ENCODE measurements at places on chromosomes 2 and 18.

DNA sequence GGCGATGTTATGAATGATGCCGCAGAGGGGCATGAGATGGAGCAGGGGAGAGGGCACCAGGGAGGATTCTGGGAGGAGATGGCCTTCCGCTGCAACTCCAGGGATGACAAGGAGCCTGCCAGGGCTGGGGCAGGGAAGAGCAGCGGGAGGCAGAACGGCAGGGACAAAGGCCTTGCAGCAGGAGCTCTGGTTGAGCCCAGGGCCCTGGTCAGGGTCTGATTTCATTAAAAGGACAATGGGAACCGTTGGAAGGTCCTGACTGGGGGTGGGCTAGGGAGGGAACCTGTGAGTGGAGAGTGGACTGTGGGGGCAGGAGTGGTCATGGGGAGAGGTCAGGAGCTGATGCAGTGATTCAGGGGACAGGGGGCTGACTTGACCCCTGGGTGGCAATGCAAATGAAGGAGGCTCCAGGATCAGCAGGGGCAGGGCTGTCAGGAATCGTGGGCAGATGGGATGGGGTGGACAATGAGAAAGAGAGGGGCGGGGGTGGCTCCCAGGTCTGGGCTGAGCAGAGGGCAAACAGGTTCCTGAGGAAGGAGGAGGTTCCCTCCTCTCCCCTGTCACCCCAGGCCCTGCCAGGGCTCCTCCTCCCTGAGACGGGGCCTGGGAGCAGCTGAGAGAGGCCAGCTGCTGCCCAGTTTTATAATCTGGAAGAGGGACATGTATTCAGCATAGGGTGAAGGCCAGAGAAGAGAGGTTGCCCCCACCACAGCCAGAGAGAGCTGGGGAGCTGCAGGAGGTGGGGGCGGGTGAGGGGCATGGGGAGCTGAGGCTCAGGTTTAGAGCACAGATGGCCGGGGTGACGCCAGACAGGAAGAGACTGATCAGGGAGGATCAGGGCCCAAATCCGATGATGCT lies 7.3 kb upstream of the DUSP2 start:
- DNase-seq = no peak

DNA sequence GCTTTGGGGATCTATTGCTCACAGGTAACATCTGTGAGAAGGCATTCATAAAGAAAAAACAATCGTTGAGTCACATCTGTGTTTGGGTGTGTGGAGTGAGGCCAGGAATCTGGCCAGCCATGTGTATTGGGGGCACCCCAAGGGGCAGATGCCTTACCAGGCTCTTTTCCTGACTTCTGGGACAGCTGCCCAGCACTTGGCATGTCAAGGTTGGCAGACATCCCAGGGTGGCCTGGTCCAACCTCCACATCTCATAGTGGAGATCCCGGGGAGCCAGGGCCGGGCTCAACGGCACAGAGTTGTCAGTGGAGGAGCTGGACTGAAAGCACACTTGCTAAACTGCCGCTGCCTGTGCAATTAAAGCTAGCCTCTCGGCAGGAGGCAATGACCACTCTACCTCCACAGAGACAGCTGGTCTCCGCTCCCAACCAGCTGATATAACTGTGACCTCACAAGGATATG lies 75.3 kb upstream of the MGAT4A start:
- peak; percentile 83 for DNase-seq

DNA sequence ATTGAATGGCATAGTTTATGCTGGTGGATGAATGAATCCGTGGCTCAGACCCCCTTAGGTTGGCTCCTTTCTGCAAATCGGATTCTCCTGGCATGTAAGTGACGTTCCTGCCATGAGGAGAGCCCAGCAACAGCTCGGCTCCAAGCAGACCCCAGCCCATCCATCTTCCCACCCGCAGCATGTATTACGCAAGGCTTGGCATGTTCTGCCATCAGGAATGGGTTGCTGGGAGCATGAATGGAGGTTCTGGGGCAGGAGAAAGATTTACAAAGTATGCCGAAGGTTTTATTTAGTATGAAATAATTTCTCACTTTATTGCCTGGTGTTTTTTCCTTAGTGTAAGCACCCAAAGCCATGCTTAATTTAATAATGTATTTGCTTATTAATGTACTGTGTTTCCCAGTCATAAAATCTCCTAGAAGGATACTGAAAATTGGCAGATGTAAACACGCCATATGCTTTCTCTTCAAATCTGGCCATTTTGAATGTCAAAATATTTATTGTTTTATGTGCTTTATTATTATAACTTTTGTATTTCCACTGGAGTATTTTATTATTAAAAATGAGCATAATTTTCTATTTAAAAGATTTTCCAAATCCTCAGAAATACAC lies 128.5 kb downstream of the ACKR3 start:
- DNase-seq = no peak

DNA sequence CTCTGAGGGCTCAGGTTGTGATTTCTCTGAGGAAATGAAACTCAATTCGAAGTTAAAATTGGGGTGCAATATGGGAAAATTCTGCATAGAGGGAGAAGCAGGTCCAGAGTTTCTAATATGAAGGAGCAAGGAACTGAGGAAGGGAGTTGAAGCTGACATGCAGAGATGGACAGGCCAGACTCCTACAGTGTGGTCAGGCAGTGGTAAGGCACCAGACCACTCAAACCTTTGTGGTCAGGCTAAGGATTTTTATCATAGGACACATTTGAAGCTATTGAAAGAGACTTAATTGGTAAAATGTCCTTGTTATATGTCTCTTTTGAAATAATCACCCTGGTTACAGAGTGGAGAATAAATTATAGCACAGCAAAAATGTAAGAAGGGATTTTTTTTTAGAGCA lies 1074.8 kb upstream of the CDH2 start:
- DNase-seq = no peak

DNA sequence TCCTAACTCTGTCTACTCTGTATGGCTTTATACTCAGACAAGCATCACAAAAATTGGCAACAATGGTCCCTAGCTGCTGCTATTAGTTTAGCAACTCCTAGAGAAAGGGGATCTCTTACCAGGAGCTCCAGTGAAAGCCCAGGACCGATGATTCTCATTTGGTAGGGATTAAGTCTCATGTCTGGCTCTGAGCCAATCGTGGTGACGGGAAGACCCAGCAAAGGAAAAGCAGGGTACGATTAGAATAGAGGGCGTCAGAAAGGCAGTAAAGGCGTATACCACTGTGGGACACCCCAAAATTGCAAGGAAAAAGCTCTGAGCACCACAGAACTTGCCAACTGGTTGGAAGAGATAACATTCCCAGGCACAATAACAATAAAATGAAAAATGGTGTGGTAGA lies 129.5 kb downstream of the MTCL1 start:
- no peak for DNase-seq

GRCh38 chr2:65198737-65199136 lies 28.9 kb upstream of the ACTR2 start:
- no peak for DNase-seq

DNA sequence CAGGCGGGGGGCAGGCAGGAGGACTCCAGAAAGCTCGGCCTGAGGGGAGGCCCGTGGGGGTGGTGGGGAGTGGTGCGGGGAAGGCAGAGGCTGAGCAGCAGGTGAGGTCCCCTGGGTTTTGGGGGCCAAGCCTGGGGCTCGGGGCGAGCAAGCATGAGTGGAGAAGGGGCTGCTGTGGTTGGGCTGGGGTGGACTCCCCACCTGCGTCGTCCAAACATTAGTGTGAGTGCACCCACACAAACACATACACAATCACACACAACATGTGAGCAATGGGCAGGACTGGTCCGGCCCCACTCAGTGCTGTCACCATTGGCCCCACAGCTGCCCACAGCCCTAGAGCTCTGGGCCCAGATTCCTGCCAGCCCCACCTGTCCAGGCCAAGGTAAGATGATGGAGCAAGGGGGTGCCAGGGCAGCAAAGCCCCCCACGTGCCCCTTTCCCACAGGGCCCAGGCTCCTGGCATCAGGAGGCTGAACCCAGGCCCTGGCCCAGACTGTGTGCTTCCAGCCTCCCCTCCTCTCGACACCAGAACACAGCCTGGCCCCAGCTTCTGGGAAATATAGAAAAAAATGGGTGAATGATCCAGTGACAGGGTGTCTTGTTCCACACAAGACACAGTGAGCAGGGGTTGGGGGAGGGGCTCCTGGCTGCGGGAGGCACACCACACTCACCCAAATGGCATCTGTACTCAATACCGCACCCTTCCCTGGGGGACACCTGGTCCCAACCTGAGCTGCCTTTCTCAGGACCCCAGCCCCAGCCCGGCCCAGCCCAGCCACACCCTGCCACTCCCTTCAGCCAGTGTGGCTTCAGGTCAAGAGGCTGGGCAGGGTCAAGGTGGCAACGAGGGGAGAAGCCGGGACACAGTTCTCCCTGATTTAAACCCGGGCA lies 463 bp upstream of the ALPP start:
- no peak for DNase-seq

DNA sequence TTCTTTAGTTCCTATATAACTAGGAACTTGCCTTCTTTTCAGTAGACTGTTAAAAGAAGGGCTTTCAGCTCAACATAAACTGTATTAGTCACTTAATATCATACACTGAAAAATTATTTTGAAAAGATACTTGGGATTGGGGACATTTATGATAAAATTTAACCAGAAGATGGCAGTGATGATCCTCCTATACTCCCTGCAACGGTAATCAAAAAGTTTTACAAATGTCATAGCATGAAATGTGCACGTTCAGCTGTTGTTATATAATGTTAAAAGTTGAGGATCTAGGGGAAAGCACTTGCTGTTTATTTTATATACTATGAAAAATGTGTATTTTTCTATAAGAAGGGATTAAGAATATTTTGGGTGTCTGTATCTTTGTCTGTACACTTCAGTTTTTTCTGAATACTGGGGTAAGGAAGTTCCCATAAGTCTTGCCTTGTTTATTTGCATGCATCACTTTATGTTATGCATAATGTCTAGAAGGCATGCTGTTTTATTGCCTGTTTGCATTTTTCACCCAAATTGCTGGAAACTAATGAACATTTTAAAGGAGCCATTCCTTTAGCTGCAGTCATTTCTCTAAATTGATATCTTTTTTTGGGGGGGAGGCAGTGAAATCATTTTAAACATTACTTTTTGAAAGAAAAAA lies 19.0 kb downstream of the DYNC1I2 start:
- DNase-seq = peak; percentile 13

DNA sequence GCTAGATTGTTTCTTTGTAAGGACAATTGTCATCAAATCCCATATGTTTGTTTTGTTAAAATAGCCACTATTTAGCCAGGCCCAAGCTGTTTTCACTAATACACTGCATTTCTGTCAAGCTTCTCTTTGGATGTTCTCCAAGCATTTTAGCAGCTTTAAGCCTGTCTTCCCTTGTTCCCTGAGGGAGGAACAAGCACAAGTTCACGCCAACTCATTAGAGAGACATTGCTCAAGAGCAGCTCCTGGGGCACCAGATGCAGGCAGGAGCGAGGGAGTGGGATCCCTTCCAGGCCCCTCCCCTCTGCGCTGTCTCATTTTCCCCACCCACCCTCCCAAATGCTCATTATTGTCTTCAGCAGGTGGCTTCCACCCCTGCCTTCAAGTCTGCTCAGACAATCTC lies 32.6 kb upstream of the PPP3R1 start:
- peak; percentile 46 for DNase-seq

Measured in mammary epithelial cell (primary cell).